ENCODE measurements at places on chromosomes 3 and 15.

GRCh38 chr15:57570994-57571393, 20.7 kb upstream of the MYZAP start:
- no peak for DNase-seq

- DNase-seq, result no peak
Observed at GRCh38 chr3:13163848-13164382, 90.7 kb upstream of the IQSEC1 start.

GRCh38 chr3:69791106-69791505, 51.8 kb downstream of the MITF start:
- no peak for DNase-seq

DNA sequence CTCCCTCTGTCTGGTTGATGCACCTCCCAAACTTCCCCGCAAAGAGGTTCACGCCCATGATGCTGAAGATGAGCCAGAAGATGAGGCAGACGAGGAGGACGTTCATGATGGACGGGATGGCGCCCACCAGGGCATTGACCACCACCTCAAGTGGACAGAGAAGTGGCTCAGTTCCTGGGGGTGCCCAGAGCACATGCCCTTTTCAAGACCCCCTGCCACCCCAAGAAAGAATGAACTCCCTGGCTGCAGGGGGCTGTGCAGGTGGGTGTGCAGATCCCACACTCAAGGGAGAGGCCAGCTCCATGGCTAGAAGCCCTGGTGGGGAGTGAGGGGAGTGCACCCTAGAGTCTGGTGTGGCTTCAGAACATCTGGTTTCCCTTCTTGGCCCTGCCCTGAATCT, 64.1 kb downstream of the EXOG start:
- no peak for DNase-seq
